ENCODE measurements at places on chromosomes 2 and 18.
A peak's percentile ranks its signal among the peaks of the same experiment; 100 is the strongest.

GRCh38 chr2:237896507-237896892 is 37.1 kb downstream of the RAMP1 start:
- no peak for ATAC-seq

DNA sequence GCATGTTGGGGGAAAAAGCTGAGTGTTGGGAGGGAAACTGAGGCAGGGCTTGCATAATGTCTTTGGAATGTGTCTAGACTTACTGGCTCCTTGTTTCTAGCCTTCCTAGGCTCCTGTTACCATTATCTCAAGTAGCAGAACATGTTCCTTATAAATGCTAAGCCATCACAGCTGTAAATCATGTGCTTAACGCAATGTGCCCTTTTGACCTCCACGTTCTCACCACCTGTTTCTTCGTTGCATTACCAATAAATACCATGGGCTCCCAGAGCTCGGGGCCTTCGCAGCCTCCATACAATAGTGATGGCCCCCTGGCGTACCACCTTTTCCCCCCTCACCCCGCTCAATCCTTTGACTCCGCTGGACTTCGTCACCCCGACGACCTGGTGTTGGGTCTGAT is 54.0 kb upstream of the CWC22 start:
- no peak for ATAC-seq

- no peak for ATAC-seq
Observed at GRCh38 chr18:74282755-74283554, 8.8 kb downstream of the CYB5A start.

GRCh38 chr2:183040604-183041003 is 2.3 kb upstream of the NCKAP1 start:
- no peak for ATAC-seq

GRCh38 chr2:221480163-221480562 is 91.9 kb downstream of the EPHA4 start:
- ATAC-seq, result no peak

GRCh38 chr2:58056192-58056916 is 9.7 kb downstream of the VRK2 start:
- ATAC-seq, result no peak

- no peak for ATAC-seq
Observed at GRCh38 chr2:196399096-196399495, 227.7 kb upstream of the STK17B start.

- ATAC-seq, result no peak
Observed at GRCh38 chr2:120864981-120865380, 129.3 kb downstream of the GLI2 start.

GRCh38 chr2:62118160-62118559 is 77.8 kb upstream of the B3GNT2 start:
- peak; percentile 70 for ATAC-seq
